Stimulated activated CD8-positive, alpha-beta memory T cell treated with anti-CD3 and anti-CD28 coated beads, Interleukin-12 subunit alpha, Interleukin-12 subunit beta, amount 100 ng/mL, for 4 hours (primary cell): ENCODE measurements at places on chromosomes 4 and X.

DNA sequence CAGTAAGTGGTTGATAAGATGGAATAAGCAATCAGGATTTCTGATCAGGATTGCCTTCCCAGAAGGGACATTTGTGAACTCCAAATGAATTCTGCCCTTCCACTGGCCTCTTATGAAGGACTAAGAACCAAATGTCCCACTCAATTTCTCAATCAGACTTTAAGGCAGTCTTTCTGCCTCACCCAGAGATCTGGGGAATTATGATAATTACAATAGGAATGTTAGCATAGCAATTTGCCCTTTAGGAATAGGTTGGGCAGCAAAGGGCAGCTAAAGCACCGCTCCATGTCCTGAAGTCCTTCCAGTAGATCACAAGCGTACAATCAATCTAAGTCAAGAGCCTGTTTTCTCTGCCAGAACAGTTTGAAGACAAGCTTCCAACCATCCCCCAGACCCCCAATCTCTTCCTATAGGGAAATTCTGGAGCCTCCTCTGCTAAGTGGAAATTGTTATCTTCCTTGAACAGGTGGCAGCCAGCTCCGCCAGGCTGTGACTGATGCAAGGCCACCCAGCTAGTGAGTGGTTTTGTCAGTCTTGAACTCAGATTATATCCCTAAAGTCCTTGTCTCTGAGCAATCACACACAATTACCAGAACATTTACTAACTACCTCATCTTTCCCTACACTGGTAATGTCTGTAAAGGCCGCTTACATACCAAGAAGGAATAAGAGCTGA is 18.6 kb downstream of the NKX3-2 start:
- DNase-seq, result no peak

GRCh38 chr4:146112389-146112788 is 63.1 kb upstream of the LSM6 start:
- no peak for DNase-seq

- no peak for DNase-seq
These were observed 19.0 kb upstream of the PPP3CA start for GRCh38 chr4:101366331-101366730.

- no peak for DNase-seq
These were observed 67.6 kb upstream of the DCLK2 start for GRCh38 chr4:150010525-150011126.

- DNase-seq, result no peak
These were observed 28.5 kb downstream of the EGFL6 start for GRCh38 chrX:13597874-13598273.

- no peak for DNase-seq
These were observed 117.2 kb downstream of the PDHA2 start for GRCh38 chr4:95957054-95957453.

DNA sequence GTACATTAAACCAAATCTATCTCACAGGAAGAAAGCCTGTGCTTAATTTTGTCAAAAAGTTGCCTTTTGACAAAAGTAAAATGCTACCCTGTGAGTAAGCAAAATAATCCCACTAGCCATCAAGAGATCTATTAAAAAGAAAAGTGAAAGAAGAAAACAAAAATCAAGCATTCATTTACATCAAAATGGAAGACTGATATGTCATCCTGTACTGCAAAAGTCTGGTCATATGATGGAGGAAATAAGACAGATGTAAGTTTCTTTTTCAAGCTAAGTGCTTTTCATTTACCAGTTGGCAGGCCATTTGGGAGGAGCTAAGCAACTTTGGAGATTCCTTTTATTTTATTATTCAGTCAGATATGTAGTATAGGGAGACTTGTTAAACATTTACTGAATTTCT is 387.4 kb downstream of the SPOCK3 start:
- no peak for DNase-seq

- no peak for DNase-seq
These were observed 855 bp downstream of the GPRASP2 start for GRCh38 chrX:102712981-102713625.
